ENCODE measurements at places on chromosomes 11 and 22. TPM values are rescaled to one million over a fixed set of nuclear protein-coding genes. Genes with fewer than 3 reads are reported as not detected.

APOBEC3C gene
- 8.1 TPM for total RNA-seq

KCNQ1OT1 gene
- 24.7 TPM for total RNA-seq

KRTAP5-8 gene
- total RNA-seq, result not detected

BTBD18 gene
- total RNA-seq, result not detected

CATSPERZ gene
- not detected for total RNA-seq

RIBC2 gene
- 3.1 TPM for total RNA-seq

ADM gene
- 28.2 TPM for total RNA-seq

TRIM6 gene
- 5.5 TPM for total RNA-seq

RFPL3 gene
- not detected for total RNA-seq

SLC1A2 gene
- total RNA-seq, result 17.9 TPM

GRCh38 chr11:84780689-84781293, 846.4 kb downstream of the DLG2 start:
- DNase-seq, result peak; percentile 3

GRCh38 chr11:132312161-132312560, 941.7 kb downstream of the NTM start:
- no peak for DNase-seq

DNA sequence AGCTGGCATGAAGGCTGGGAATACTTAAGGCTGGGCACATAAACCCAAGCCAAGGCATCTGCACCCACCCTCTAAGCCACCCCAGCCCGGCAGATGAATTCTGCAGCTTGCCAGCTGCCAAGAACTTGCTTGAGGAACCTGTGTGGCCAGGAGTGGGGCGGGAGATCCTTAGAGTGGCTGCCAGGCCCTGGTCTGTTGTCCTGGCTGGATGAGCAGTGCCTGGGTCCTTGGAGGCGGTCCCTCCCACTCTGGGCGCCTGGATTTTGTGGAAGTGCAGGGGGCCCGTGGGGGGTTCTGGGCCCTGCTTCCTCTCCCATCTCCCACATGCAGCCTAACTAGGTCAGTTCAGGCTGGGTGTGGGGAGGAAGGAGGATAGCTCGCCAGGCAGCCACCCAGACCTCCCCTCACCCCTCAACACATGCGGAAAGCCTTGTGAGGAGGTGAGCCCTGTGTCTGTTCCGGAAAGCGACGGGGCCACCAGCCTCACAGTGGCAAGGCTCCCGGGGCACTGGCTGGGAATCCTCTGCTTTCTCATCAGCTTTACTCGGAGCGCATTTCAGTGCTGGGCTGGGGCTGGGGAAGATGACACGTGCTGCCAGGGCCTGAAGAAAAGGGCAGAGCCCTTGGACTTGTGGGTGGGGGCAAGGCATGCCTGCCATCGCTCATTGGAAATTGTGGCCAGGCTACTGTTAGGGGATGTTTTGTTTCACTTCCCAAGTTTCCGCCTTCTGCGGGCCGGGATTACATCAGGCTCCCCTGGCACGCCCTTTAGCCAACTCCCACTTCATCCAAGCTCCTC, 8.4 kb downstream of the DAGLA start:
- no peak for DNase-seq

- DNase-seq, result no peak
These were observed 77.0 kb downstream of the ME3 start for GRCh38 chr11:86595451-86595850.

- no peak for DNase-seq
These were observed 9.7 kb upstream of the ANKK1 start for GRCh38 chr11:113377681-113378412.

DNA sequence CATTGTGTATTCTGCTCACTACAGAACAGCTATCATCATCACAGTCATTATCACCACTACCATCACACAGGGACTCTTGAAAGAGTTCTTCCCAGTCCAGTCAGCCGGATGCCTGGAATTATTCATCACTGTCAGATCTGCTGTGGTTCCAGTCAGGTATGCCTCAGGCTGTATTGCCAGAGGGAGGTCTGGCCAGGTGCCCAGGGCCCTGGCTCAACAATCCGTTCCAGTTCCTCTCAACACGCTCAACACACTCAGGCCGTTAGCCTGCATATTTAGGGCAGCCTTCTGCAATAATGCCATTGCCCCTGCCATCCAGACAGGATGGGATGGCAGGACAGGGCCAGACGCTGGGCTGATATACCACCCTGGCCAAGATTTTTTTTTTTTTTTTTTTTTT, 28.6 kb upstream of the RASL10A start:
- peak; percentile 40 for DNase-seq

GRCh38 chr11:128627666-128628324, 40.4 kb upstream of the ETS1 start:
- DNase-seq, result no peak

- no peak for DNase-seq
These were observed 6.0 kb upstream of the CDKN1C start for GRCh38 chr11:2891326-2892214.

GRCh38 chr11:113874581-113875233, 665 bp downstream of the USP28 start:
- DNase-seq, result no peak

GRCh38 chr11:57290288-57290687, 34.5 kb downstream of the TNKS1BP1 start:
- DNase-seq, result no peak

DNA sequence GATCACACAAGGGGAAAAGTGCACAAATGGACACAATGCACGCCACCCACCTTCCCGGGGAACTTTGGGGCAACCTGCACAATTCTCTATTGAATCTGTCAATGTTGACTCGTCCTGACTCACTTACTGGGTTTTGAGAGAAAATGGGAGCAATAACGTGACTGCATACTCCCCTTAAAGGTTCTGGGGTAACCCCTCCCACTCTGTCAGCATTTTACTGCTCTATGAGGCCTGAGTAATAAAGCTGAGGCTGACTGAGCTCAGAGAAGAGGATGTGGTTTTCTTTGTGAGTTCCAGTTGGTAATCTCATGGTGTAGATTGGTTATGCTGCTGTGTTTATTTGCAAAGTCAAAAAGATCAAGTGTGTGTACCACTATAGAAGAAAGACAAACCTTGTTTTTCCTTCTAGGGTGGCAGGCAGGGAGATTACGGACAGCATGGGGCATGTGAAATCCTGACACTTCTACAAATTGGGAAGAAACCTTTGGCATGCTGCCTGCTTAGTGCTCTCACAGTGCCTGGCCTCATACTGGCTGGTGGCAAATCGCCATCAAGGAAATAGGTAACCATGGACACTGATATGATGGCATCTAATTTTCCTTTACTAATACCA, 16.1 kb upstream of the APOA1 start:
- DNase-seq, result no peak

GRCh38 chr11:9562716-9563115, 10.8 kb upstream of the WEE1 start:
- no peak for DNase-seq

DNA sequence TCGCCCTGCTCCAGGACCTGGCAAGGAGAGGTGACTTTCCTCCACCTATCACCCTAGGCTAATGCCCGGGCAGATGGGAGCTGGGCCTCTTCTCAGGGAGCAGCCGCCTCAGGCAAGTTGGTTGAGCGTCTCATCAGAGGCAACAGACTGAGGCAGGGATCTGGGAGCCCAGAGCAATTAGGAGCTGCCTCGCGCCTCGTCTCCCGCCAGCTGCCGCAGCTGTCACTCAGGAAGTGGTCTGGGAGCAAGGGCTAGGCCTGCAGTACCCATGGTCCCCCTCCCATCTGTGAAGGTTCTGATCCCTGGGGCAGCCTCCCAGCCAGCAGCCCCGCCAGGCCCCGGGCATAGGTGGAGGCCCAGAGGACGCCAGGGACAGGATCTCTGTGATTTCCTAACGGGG, 4.6 kb upstream of the CABP7 start:
- DNase-seq, result no peak

- no peak for DNase-seq
These were observed 9.6 kb downstream of the BTG4 start for GRCh38 chr11:111502611-111503010.

Measured in urinary bladder (tissue), 4 donors.